ENCODE measurements at places on chromosomes 4 and X.

- no peak for DNase-seq
Measured at GRCh38 chr4:176044589-176044951, 21.1 kb upstream of the WDR17 start.

DNA sequence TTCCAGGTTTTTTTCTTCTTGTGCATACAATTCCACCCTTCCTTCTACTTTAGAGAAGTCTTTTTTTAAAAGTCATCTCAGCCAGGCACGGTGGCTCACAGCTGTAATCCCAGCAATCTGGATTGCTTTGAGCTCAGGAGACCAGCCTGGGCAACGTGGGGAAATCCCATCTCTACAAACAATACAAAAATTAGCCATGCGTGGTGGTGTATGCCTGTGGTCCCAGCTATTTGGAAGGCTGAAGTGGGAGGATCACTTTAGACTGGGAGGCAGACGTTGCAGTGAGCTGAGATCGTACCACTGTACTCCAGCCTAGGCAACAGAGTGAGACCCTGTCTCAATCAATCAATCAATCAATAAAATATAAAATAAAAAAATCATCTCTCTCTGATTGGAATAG, 14.8 kb downstream of the ELOVL6 start:
- no peak for DNase-seq

GRCh38 chrX:10043386-10043785, 76.2 kb downstream of the CLDN34 start:
- DNase-seq, result no peak

DNA sequence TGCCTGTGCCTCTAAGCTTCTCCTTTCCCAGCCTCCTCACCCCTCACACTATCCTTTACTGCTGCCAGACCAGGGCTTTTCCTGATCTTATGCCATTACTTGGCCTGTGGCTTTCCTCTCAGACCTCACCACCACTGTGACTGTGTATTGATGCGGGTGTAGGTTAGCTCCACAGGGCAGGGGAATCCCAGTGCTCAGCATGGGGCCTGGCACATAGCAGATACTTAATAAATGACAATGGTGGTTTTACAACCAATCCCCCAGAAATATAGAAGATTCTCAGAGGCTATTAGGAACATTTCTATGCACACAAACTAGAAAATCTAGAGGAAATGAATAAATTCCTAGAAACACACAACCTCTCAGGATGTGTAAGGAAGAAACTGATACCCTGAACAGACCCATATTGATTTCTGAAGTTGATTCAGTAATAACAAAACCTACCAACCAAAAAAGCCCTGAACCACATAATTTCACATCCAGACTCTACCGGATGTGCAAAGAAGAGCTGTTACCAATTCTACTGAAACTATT, 129.6 kb upstream of the QRFPR start:
- DNase-seq, result no peak

- DNase-seq, result peak; percentile 44
Measured at GRCh38 chr4:139099366-139099982, 77.5 kb downstream of the ELF2 start.

DNA sequence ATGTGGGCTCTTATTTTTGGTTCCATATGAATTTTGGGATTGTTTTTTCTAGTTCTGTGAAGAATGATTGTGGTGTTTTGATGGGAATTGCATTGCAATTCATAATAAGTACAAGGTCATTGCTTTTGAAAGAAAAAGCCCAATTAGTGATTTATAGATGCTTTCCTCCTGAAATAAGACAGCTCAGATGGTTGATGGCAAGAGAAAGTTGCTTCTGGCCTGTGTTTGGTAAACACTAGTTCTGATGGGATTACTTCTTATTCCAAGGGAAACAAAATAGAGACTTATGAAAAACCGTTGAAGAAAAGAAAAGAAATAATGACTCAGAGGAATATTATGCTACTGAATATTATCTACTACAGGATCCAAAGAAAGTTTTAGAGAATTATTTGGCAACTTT, 144.9 kb downstream of the SPANXA1 start:
- DNase-seq, result no peak

GRCh38 chr4:123749383-123749782, 352.8 kb downstream of the SPRY1 start:
- DNase-seq, result no peak

DNA sequence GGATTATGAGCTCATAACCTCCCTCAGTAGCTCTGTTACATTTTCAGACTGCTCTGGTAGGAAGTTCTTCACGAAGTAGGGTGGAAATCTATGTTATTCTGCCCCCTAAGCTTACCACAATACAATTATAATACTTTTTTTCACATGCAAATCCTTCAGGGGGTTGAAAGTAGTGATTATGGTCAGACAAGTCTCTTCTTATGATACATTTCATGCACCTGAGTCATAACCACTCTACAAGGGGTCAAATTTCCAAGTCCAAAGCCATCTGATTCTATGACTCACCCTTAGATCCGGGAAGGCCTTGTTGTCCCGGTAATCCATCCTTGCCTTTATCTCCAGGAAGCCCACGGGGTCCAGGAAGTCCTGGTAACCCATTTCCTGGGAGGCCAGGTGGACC, 95.2 kb downstream of the ATG4A start:
- DNase-seq, result no peak

DNA sequence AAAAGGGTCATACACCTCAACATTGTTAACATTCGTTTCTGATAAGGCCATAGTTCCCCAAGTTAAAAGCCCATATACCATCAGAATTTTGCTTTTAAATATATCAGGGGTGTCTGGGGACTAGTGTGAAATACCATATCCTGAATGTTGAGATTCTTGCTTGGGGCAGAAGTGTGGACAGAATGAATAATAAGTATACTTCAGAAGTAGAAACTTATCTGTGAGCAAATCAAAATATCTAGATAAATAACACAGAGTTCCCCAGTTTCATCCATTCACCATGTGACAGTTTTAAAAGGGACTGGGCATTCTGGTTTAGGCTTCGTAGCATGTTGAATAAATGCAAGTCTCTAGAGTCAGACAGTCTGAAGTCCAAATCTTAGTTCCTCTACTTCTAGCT, 110.5 kb downstream of the CHRNA9 start:
- DNase-seq, result no peak

GRCh38 chrX:40100537-40101429, 3.0 kb upstream of the BCOR start:
- no peak for DNase-seq

Data from stimulated activated CD4-positive, alpha-beta T cell treated with anti-CD3 and anti-CD28 coated beads, Interleukin-1b, Interleukin-23, amount 100 ng/mL, for 1 hour (primary cell).